Fibroblast of pulmonary artery (primary cell): ENCODE measurements at places on chromosomes 13 and 19.

DNA sequence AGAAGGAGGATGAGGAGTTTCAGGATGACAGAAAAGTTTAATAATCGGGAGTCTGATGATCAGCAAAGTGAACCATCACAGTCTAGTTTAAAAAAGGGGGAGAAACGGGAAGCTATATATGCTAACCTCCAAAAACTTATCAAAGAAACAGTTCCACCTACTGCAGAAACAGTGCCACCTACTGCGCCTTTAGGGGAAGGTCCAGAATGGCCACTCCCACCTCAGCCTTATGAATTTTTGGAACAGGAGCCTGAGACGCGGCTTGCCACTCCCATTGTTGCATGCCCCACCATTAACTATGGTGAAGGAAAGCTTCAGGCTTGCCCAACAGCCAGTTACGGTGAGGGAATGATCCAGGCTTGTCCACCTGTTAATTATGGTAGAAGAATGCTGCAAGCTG lies 929.0 kb downstream of the SLITRK6 start:
- no peak for DNase-seq

- peak; percentile 50 for DNase-seq
Observed at GRCh38 chr13:21137696-21138095, 38.7 kb downstream of the SKA3 start.

DNA sequence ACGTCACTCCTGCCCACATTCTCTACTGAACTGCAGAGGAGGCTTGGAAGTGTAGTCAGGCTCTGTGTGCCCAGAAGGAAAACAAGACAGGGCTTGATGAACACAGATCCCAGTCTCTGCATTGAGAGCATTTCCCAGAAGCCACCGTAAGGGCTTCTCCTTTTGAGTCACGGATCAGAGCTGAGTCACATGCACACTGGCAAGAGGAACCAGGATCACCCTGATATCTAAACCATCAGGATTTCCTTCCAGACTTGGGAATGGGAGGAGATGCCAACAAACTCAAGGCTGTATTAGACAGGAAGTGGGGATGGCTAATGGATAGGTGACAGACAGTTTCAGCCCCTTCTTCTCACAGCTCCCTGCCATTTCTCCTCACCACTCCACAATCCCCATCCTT lies 17.7 kb upstream of the FBXO17 start:
- DNase-seq: peak; percentile 57

GRCh38 chr13:34738254-34738992 lies 203.6 kb upstream of the NBEA start:
- peak; percentile 14 for DNase-seq

- no peak for DNase-seq
Observed at GRCh38 chr19:50902640-50903039, 8.6 kb downstream of the KLK4 start.

GRCh38 chr13:58080806-58081205 lies 449.3 kb downstream of the PCDH17 start:
- no peak for DNase-seq

- peak; percentile 11 for DNase-seq
Observed at GRCh38 chr13:107217251-107217650, 649.3 kb upstream of the ARGLU1 start.

- no peak for DNase-seq
Observed at GRCh38 chr13:45678282-45678681, 23.8 kb upstream of the CBY2 start.

- DNase-seq: peak; percentile 79
Observed at GRCh38 chr13:20714563-20715329, 11.2 kb downstream of the IL17D start.

- DNase-seq: no peak
Observed at GRCh38 chr13:58406545-58406944, 775.0 kb downstream of the PCDH17 start.

DNA sequence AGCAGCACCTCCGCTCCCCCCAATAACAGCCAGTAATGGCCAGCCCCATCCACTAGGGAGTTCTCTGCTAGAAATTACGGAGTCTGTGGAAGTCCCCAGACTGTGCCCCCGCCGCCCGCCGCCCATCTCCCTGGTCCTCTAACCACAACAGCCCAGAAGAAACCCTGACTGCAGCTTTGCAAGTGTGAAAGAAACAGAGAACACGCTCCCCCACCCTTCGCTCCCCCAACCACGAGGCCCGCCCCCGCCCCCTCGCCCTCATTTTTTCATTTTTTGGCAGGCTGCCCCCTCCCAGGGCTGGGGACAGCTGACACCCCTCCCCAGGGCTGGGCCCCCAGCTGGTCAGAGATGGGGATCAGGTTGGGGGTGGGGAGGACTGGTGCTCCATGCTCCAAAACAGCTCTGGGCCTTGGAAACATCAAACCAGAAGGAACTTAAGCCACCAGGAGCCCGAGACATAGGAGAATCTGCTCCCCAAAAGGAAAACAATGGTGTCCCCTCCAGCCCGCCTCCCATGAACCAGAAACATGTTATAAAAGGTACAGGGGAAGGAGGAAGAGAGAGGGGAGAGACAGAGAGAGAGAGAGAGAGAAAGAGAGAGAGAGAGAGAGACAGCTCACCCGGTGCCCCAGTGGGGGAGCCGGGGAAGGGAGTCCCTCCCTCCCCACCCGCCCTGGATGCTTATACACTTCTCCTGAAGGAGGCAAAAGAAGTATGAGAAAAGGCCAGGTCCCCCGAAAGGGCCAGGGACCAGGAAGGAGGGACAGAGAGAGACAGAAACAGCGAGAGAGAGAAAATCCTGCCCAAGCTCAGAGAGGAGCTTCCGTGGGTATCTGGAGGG lies 29.8 kb upstream of the ASF1B start:
- DNase-seq: no peak

- DNase-seq: peak; percentile 87
Observed at GRCh38 chr19:48398375-48399235, 5.1 kb downstream of the GRIN2D start.

GRCh38 chr13:114103801-114104654 lies 28.4 kb downstream of the RASA3 start:
- DNase-seq: no peak

GRCh38 chr13:80340651-80341100 lies 250 bp downstream of the SPRY2 start:
- peak; percentile 81 for DNase-seq

DNA sequence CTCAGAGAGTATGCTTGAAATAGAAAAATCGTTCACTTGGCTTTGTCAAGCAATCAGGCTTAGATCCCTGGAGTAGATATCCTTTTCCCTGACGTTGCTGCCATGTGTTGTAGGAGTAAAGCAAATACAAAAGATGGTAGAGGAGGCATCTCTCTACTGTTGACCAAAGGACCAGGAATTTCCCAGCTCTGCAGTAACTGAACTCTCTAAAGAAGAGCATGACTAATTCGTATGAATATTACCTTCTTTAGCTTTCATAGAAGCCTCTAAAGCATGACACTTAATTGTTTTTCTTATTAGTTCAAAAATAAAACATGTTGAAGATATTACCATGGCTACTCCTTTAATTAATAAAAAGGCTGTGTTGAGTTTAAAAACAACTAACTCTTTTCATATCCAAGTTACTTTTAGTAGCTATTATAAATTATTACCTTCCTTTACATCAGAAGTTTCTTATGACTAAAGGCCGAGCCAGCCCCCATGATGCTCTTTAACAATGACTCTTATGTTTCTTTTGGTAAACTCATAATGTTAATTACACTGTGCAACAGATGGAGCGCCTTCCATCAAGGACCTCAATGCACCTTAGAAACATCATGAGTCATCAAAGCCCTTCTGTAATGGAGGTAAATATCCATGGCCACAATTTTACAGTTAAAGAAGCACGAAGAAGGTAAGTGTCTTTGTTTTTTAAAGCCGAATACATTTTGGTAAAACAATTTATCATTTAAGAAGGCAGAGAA lies 352.4 kb downstream of the KLF5 start:
- DNase-seq: no peak

DNA sequence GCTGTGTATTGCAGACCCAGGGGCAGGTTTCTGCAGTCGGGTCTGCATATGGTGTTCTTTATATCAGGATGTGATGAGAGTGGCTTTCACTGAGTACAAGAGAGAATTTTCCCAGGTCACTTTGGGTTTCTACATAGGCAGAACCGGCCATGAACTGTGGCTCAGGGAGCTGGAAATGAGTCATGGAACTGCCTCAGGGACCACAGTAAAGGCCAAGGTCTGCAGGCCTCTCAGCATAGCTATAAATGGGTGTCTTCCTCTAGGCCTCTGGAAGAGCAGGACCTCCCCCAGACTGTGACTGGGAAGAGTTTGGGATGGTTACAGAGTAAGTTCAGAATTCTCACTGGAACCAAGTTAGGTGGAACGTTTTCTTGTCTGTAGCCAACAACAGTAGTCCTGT lies 51.8 kb upstream of the ZNF681 start:
- no peak for DNase-seq

GRCh38 chr13:67227131-67227983 lies 2.8 kb downstream of the PCDH9 start:
- DNase-seq: no peak

- DNase-seq: no peak
Observed at GRCh38 chr13:55432814-55433213, 1707.9 kb upstream of the PRR20A start.

- DNase-seq: no peak
Observed at GRCh38 chr19:43847246-43847645, 20.1 kb downstream of the ZNF283 start.

DNA sequence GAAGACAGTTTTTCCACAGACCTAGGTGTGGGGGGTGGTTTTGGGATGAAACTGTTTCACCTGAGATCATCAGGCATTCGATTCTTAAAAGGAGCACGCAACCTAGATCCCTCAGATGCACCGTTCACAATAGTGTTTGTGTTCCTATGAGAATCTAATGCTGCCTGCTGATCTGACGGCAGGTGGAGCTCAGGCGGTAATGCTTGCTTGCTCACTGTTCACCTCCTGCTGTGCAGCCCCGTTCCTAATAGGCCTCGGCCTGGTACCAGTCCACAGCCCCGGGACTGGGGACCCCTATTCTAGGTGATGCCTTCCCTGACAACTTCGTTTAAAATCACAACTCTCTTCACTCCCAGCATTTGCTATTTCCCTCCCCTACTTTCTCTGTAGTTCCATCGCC lies 149.6 kb downstream of the IER2 start:
- no peak for DNase-seq

DNA sequence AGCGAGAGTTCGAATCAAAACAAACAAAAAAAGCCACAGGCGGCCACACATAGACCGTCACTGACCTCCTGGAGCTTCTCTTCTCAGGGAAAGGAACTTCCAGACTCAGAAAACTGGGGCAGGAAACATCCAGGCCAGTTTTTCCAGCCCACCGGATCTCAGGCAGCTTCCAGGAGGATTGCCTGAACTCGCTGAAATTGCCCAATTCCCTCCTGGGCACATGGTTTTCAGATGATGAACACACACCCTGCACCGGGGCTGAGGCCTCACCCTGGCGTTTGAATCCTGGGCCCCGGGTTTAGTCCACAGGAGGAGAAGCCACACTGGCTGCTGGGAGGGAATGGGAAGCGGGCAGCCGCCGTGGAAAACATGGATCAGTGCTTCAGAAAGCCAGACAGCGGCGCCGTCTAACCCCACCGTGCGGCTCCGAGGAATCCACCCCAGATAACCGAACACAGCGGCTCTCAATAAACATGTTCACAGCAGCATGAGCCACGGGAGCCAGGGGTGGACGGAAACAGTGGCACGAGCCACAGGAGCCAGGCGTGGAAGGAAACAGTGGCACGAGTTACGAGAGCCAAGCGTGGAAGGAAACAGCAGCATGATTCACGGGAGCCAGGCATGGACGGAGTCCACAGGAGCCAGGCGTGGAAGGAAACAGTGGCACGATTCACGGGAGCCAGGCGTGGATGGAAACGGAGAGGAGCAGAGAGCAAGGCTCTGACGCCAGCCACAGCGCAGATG lies 18.2 kb upstream of the PTBP1 start:
- peak; percentile 95 for DNase-seq

GRCh38 chr19:49676136-49676783 lies 811 bp upstream of the PRMT1 start:
- DNase-seq: peak; percentile 97

DNA sequence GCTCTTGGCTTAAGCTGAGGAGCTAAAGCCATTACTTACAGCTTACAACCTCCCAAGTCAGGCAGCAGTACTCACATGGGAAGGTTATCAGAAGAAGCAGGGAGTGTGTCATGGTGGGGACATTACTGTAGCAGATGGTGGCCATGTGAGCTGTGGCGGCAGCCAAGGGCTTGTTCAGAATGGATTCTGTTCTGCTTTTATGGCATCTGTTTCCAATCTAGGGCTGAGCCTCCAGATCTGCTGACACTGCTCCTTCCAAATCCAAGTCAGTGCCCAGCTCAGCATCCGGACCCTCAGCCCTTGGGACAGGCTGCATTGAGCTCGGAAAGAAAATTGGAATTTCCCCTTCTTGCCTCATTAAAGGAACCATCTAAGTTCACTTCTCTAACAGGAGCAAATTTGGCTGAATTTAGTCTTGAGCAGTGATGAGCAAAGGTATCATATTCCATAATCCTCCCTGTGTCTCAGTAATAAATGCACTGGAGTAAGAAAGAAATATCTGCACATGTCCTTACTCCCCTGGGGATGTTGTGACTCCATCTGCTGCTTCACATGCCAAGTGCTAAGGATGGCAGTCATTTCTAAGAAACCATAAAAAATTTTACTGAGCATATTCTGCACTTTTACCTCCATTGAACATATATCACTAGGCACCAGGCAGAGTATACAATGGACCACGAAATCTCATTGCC lies 73.9 kb downstream of the KCTD12 start:
- DNase-seq: no peak

- no peak for DNase-seq
Observed at GRCh38 chr13:45711951-45712350, 9.8 kb downstream of the CBY2 start.

DNA sequence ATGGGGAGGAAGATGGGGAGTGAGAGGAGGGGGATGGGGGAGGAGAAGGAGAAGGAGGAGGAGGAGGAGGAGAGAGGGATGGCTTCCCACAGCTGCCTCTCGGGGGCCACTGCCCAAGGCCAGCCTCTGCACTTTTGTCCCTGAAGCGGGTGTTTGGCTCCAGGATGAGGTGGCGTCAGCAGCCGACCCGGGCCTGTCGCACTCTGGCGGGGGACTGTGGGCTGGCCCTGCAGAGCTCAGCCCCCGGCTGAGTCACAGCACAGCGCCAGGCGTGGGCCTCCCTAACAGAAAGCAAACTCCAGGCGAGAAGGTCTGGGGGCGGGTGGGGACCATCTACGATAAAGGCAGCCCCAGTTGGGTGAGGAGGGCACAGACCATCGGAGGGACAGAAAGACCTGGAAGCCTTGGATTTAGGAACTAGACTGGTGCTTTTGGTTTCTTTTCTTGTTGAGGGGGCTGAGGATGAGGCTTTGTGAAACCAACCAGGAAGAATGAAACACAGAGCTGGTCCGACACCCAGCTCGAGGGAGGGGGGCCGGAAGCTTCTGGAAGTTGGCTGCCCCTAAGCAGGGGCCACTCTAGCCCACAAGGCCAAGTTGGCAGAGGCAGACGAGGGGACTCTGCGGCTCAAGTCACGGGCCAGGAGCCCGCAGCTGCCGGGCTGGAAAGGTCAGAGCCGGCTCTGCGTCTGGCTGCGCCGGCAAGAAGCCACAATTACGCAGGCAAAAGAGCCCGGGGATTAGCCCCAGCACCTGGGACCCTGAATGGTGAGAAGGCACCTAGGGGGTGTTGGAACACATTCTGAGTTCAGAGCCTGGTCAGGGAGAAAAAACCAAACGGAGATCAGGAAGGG lies 18.2 kb downstream of the LSM4 start:
- DNase-seq: peak; percentile 78
